ENCODE measurements at places on chromosomes 2 and 18. TPM values are rescaled to one million over a fixed set of nuclear protein-coding genes. Genes with fewer than 3 reads are reported as not detected.

- no peak for DNase-seq
These were observed 49.3 kb upstream of the STK17B start for GRCh38 chr2:196220671-196221070.

Gene OSBPL6
- total RNA-seq, result 5.3 TPM

Gene ALLC
- total RNA-seq, result not detected

Gene MOCOS
- total RNA-seq, result 0.34 TPM

GRCh38 chr18:48475635-48476549 lies 62.9 kb upstream of the CTIF start:
- peak; percentile 83 for DNase-seq

Gene LYPD6
- 14.1 TPM for total RNA-seq

- no peak for DNase-seq
These were observed 92.8 kb upstream of the APCDD1 start for GRCh38 chr18:10361660-10362059.

Gene LYG1
- total RNA-seq, result 0.28 TPM

Gene CRYGD
- not detected for total RNA-seq

DNA sequence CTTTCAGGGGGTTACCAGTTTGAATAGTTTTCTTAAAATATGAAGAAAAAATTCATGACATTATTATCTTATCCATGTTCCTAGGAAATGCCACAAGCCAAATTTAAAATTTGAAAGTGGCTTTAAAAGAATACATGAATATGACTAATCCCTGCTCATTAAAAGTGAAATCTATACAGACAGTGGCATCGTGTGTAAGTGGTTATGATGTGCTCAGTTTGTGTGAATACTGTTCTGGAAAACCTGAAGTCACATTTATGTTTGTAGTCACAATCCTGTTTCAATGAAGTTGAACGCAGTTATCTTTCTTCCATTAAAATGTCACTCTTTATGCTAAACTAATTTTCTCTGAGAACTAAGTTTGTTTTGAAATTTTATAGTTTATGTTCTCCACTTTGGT lies 75.8 kb downstream of the GORASP2 start:
- no peak for DNase-seq

Gene CFAP221
- not detected for total RNA-seq

Gene DYNAP
- total RNA-seq, result not detected

DNA sequence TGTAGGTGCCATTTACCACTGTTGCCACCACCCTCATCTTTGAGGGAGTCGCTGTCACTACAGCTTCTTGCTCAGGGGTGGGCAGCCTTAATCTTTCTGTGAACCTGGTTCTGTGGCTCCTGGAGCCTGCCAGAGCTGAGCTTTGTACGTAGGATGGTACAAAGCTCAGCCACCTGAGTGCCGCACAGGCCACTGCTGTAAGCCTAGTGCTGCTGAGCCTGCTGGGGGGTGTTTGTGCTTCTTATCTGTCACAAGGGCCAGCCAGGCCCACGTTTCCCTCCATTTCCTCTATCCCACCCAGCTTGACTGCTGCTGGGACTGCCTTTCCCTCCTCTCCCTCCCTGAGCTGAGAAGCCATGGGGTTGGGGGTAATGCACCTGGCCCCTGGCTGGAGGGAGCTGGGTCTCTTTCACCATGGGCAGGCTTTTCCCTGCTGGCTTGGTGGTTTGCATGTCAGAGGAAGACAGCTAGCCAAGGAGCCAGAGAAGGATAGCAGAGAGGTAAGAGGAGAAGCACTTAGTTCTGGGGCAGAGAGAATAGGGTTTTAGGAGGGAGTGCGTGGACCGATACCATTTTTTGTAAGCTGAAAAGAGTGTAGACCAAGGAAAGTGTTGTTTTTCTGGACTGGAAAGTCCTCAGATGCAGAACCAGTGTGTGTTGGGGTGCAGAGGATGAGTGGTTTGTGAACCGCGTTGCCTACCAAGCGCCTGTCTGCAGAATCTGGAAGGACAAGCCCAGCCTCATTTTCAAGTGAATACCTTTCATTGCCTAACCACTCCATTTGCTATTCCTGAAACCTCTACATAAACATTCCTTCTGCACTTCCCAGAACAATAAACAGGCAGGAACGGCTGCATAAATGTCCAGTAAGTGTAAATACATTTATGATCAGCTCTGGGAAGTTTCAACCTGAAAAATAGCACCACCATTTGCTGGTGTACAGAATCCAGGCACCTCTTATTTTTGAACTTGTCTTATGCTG lies 45.1 kb upstream of the FHL2 start:
- no peak for DNase-seq

Gene PDCD1
- total RNA-seq, result not detected

DNA sequence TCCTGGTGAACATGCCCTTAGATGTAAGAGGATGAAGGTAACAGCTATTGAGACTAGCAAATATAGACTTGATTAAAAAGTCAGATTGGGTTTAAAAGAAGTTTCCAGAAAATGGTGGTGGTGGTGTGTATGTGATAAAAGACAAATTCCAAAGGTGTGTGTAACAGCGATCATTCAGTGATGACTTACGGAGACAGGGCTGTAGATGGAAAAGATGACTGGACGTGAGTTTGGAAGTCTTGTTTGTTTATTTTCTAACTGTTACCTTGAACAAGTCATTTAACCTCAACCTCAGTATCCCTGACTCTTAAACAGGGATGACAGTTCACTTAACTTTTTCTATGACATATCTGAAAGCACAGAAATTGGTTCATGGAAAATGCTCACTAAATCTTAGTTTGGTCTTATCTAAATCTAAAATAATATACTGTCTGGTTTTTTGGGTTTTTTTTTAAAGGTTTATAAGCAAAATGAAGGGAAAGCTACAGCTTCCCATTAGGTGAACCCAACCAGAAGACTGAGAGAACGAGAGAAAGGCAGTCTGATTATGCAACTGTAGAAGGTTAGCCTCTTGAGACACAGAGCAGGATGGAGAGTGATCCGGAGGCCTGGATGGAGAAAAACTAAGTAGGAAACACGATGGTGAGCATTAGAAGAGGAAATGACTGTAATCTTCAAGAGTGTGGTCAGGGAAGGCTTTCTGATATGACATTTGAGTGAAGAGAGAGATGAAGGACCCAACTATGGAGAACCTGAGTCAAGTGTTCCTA lies 71.9 kb downstream of the TCF4 start:
- DNase-seq, result peak; percentile 44

Gene EMX1
- not detected for total RNA-seq

Gene KIAA2012
- total RNA-seq, result not detected

DNA sequence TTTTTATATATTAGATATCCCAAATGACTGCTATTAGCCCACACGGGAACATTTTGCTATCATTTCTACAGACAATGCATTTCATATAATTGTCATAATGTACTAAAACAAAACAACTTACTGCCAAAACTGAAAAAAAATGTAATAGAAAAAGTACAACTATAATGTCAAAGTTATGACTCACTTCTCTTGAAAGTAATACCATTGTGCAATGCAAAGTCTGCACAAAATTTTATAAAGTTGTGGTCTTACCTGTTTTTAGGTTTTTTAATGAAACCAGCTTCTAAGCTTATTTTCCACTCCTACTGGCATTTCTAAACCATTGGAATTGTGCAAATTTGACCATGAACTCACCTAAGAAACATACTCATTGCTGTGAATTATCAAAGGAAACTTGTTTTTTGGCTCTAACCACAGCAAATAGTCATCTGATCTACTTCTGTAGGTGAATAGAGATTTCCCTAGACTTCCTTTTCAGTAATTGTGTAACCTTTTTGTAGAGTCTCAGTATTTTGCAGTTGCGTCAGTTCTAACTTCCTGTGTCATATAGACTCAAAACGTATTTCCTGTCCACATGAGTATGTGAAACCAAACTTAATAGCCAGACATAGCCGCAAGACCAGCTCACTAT lies 31.9 kb upstream of the TFPI start:
- DNase-seq, result peak; percentile 65
